NCI-H187 treated with DMSO at 0.1 percent for 48 hours (cell line): ENCODE measurements at places on chromosomes 4 and X.

- peak; percentile 97 for DNase-seq
Measured at GRCh38 chr4:8039290-8039689, 99.6 kb upstream of the AFAP1 start.

DNA sequence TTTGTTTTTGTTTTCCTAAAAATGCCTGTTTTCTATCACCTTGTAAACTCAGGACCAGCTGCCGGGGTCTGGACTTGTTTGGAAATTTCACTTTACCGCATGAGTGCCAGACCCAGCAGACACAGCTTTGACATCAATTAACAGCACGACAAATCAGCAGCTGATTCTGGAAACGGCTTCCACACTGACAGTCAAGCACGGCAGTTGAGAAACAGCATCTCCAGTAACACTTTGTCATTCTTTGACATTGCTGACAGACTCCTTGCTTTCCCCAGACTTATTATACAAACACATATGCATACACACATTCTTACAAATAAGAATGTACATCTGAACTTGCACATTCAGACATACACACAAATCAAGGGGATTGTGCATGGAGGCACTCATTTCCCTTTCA, 1017.6 kb upstream of the HS3ST1 start:
- DNase-seq, result no peak

- DNase-seq, result no peak
Measured at GRCh38 chrX:13090339-13091110, 46.1 kb upstream of the FAM9C start.

- no peak for DNase-seq
Measured at GRCh38 chr4:16676230-16676770, 222.1 kb downstream of the LDB2 start.

GRCh38 chr4:182143822-182144625, 99.2 kb upstream of the TENM3 start:
- no peak for DNase-seq

DNA sequence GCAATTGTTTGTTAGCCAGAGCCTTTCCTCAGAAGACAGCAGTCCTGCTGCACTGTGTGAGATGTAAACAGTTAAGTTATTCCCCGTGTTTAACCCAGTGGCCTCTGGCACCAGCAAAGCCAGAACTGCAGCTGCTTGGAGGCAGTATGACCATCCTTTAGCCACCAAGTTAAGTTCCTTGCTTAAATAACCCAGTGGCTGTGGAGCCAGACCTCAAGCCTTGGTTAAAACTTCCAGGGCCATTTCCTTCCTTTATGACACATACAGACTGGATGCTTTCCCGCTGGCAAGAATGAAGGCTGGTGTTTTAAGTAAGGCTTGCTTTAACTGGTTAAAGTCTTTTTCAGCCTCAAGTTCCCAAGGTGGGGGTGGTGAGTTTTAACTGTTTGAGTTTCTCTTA, 379.8 kb downstream of the DCAF12L2 start:
- DNase-seq, result no peak

DNA sequence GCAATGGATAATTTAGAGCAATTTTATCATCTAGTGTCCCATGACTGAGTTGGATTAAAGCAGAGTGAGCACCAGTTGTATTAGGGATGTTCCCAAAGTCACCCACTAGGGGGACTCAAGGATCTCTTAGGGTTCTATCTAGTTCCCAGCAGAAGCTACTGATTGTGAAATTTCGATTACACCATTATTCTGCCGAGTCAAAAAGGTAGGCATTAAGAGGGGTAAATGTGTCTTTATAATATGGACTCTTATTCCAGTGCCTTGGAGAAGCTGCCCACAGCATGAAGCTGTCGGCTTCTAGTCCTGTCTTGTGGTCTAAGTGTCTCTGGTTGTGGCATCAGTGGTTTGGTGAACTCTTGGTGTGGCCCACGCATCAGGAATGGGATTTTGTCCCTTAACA, 53.3 kb downstream of the RGS12 start:
- no peak for DNase-seq

- no peak for DNase-seq
Measured at GRCh38 chr4:49063670-49064069, 77.6 kb downstream of the CWH43 start.

- no peak for DNase-seq
Measured at GRCh38 chr4:2085496-2085901, 26.4 kb downstream of the NAT8L start.

DNA sequence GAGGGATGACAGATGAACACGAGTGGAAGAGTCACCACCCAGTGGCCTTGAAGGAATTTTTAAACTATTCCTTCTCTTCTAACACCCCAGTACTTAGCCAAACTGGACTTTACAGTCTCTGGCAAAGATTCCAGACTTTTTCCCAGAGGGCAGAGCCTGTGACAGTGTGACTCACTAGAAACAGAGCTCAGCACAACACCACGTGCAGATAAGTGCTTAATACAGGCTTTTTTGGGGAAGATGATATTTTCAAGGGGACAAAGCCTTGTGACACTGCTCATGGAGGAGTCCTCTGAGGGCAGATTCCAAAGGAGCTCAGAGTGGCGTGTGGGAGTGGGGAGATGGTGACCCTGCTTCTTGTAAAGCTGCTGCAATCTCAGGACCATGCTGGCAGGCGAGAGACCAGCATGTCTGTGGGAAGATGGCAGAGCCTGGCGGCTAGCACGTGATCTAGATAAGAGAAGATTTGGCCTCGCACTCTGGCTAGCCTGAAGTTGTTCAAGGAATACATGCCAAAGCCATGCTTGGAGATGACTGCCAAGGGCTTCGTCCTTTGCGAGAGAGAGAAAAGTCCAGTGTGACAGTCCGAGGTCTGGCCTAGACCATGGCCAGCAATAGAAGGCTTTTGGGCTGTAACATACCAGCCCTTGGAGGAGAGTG, 2.4 kb downstream of the RAB33A start:
- DNase-seq, result no peak
